Activated CD4-positive, alpha-beta T cell treated with anti-CD3 and anti-CD28 coated beads for 4 hours (primary cell): ENCODE measurements at places on chromosomes 4 and X.

DNA sequence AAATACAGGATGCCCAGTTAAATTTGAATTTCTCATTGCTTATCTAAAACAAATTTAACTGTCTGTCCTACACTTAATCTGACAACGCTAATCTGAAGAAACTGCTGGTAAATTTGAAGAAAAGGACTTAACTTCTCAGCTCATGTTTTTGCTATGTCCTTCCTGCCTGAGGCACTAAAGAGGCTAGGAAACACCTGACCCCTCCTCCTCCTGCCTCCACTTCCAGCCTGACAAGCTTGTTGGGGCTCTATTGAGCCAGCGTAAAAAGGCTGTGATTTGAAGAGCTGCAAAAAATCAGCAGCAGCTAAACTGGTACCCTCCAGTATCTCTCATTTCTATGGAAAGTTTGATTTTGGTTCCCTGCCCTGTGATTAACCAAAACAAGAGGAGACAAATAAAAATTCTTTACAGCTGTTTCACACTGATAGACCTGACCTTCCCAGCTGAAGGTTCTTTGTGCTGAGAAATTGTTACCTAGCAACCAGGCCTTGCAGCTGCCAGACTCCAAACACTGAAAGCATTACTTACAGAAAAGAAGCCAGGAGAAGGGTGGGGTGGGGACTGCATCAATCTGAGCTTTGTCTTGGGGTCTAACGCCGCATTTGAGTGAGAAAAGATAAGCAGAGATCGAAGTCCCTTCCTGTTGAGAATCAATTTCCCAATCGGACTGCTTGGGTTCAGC lies 35.0 kb downstream of the DCX start:
- DNase-seq, result no peak

GRCh38 chr4:167176723-167177367 lies 57.4 kb downstream of the SPOCK3 start:
- DNase-seq, result no peak

- DNase-seq, result no peak
Measured at GRCh38 chrX:38216642-38217041, 4.0 kb downstream of the SRPX start.

DNA sequence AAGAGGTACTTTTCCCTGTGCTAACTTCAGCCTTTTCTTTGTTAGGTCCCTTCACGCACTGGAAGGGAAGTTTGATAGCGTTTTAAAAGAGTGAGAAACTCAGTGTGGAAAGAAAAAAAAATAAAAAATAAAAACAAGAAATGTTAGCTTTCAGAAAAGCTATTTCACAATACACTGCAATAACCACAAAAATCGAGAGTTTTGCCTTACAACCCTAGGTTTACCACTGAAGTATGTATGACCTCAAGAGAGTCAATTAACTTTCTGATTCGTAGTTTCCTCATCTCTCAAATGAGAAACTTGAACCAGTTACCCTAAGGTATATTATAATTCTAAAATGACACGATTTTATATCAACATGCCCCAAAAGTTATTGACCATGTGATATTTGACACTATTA lies 93.9 kb upstream of the JADE1 start:
- no peak for DNase-seq

DNA sequence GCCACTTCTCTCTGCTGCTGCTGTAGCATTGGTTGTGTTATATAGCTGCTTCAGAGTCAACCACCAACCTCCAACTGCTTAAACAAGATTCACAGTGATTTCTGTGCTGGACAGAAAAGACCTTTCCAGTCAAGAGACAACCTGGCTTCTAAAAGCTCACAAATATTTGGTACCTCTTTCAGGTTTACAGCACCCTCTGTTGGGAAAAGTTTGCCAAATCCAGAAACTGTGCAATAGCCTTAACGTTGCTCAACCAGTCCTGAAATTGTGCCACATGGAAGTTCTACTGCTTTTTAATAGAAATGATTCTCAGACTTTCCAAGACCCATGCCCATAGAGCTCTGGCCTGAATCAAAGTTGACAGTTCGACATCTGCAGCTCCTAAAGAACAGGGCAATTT lies 842.1 kb upstream of the HTR2C start:
- no peak for DNase-seq

DNA sequence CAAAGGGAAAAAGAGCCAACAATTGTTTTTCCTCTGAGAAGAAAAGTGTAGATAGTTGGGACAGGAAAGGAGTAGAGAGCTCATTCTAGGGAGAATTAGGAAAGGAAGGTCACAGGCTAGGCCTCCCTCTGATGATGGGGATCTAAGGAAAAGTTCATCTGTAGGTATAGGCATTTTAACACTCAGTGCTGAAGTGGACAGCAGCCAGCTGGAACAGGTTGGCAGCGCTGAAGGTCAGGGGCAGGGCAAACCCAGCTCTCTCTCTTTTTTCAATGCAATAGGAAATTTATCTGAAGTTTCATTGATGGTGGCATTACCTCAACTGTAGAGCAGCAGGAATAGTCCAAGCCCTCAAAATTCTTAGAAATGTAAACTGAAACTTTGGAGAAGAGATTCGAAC lies 98.5 kb upstream of the ETNPPL start:
- no peak for DNase-seq

DNA sequence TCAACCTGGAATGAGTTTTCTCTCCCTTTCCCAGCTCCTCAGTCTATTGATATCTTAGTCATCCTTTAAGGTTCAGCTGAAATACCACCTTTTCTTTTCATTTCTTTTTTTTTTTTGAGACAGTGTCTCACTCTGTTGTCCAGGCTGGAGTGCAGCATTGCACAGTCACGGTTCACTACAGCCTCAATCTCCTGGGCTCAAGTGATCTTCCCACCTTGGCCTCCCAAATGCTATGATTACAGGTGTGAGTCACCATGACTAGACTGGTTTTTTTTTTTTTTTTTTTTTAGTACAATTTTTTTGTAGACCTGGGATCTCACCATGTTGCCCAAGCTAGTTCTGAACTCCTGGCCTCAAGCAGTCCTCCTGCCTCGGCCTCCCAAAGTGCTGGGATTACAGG lies 28.9 kb downstream of the AFF1 start:
- DNase-seq, result no peak

GRCh38 chr4:79385641-79386040 lies 22.4 kb downstream of the GK2 start:
- no peak for DNase-seq

DNA sequence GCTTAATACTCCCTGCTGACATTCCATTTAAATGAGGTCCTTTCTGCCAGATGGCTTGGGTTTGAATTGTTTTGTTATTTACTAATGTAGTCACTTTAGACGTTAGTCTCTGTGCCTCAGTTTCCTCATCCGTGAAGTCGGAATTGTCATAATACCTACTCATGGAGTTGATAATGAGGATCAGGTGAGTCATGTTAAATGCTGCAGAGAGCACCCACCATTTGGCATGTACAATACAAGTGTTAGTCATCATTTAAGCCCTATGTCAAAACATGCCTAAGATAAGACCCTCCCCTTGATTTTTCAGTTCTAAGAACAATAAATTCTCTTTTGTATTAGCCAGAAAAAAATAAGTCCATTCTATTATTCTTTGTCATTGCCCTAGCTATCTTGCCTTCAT lies 534.8 kb upstream of the HTR2C start:
- DNase-seq, result no peak

DNA sequence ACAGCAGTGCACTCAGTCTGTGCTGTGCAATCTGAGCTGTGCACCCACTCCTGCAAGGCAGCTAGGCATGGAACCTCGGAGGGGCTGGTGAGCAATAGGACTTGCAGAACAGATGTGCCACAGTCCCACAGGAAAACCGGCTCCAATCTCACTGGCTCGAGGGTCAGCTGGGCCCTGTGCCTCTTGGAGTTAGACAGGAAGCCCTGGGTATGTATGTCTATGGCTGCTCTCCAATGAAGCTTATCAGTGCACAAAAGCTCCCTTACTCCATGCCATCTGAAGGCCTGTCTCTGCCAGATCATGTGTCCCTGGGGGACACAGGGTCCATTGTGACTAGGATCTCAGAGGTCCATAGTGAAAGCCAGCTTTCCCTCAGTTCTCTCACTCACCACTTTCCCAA lies 335.8 kb downstream of the SH3BGRL start:
- DNase-seq, result no peak

DNA sequence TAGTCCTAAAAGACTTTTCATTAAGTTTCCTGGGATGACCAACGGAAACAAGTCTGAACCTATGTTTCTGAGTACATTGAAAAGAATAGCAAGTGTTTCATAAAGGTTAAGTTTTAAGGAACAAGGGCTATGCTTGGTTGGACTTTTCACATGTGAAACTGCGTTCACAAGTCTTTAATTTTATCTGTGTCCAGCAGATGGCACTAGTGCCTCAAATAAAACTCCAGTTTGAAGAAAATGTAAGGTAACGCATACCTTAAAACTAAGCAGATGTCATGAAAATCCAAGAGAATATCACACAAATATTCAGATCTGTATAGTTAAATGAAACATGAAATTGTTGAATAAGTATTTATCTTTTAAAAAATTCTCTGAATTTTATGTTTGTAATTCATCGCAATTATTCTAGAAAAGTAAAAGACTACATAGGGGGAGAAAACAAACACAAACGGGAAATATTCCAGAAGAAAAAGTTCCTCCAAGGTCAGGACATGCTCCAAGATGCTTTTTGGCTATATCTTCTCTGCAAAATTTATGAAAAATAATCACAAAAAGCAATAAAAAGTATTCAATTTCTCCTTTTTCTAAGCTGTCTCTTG lies 89.6 kb upstream of the MAD2L1 start:
- peak; percentile 42 for DNase-seq

DNA sequence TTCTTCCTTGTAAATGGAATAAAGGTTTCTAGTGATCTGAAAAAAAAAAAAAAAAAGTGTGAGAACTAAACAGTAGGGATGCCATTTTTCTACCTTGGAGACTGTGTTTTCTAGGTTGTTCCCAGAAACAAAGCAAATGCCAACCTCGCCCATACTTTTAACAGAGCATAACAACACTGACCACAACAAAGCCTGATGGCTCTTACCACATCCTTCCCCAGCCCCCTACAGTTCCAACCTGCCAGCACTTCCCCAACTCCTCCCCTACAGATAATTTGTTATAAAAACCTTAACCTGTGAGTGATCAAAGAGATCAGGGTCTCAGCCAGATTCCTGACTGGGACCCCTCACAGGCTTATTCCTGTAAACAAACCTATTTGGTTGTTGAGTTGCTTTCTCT lies 940.0 kb downstream of the SH3BGRL start:
- DNase-seq, result no peak

- DNase-seq, result no peak
Measured at GRCh38 chrX:115191490-115192243, 2.5 kb downstream of the RBMXL3 start.

DNA sequence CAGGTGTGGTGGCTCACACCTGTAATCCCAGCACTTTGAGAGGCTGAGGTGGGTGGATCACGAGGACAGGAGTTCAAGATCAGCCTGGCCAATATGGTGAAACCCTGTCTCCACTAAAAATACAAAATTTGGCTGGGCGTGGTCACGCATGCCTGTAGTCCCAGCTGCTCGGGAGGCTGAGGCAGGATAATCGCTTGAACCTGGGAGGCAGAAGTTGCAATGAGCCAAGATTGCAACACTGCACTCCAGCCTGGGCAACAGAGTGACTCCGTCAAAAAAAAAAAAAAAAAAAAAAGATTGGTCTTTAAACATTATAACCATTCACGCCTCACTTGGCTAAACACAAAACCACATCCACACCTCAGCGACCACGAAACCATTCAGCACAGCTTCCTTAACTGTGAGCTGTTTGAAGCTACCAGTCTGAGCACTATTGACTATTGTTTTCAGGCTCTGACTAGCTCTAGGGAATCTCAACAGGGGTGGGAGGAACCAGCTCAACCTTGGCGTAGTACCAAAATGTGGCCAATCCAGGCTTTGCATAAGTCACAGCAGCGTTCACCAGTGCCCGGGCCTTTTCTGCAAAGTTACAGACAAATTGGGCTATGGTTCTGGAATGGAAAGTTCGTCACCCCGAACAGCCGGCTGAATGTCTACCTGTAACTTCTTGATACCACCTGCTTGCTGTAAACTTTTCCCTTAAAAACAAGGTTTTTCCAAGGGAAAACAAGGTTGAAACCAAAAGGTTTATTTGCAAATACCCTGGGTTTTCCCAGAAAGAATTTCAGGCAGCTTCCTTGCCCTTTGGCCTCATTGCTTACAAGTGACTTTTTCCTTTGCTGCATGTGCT lies 73.6 kb upstream of the DHX15 start:
- no peak for DNase-seq

GRCh38 chr4:7156761-7157488 lies 35.4 kb upstream of the SORCS2 start:
- DNase-seq, result no peak

DNA sequence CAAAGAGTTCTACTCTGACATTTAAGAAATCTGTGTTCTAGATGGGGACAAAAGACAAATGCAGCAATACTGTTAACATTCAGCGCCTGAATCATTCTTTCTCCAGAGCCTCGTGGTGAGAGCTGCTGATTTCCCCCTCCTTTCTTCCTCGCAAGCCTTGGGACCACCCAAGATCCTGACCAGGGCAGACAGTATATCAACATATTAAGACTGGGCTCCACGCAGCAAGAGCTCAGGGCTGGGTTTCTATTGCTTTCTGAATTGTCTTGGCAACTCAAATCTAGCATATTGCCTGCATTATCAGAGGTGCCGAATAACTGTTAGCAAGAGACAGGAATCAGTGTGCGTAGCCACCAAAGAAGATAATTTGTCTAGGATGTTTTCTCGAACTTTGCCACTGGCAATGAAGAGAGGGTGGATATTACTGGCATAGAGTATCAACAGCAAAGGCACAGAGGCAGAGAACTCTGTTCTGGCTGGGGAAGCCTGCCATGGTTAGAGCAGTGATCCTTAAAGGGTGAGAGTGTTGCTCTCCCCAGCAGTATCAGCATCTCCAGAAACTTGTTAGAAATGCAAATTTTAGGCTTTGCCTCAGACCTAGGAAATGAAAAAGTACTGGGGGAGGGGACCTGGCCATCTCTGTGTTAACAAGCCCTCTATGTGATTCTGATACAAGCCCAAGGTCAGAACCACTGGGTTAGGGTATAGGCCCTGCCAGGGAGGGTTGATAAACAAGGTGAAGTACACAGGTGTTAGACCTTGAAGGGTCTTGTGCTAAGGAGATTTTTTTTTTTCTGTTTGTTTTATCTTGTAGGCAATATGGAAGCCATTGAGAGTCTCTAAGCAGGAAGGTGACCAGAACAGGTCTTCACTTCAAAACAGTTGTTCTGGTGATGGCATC lies 46.2 kb upstream of the MID1IP1 start:
- no peak for DNase-seq
